ENCODE measurements at places on chromosomes 11 and 22.

GRCh38 chr11:116424615-116425261, 348.0 kb downstream of the BUD13 start:
- no peak for DNase-seq

DNA sequence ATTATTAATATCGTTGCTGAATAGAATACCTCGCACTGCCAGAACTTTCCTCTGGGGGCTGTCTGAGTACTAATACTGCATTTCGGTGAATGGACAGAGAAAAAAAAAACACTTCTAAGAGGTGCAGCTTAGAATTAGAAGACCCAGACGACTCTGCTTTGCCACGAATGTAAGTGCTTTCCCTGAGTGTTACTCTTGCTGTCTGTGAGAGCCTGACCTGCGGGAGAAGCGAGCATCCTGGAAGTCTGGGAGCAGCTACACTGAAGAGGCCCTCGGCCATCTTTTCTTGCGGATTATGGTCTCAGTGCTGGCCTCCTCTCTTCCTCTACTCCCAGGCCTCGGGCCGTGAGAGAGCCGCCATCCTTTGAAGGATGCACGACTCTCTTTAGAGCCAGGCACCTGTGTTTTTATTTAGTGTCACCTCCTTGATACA, 94.9 kb downstream of the SCN3B start:
- no peak for DNase-seq

GRCh38 chr11:116267146-116267545, 505.6 kb downstream of the BUD13 start:
- no peak for DNase-seq

DNA sequence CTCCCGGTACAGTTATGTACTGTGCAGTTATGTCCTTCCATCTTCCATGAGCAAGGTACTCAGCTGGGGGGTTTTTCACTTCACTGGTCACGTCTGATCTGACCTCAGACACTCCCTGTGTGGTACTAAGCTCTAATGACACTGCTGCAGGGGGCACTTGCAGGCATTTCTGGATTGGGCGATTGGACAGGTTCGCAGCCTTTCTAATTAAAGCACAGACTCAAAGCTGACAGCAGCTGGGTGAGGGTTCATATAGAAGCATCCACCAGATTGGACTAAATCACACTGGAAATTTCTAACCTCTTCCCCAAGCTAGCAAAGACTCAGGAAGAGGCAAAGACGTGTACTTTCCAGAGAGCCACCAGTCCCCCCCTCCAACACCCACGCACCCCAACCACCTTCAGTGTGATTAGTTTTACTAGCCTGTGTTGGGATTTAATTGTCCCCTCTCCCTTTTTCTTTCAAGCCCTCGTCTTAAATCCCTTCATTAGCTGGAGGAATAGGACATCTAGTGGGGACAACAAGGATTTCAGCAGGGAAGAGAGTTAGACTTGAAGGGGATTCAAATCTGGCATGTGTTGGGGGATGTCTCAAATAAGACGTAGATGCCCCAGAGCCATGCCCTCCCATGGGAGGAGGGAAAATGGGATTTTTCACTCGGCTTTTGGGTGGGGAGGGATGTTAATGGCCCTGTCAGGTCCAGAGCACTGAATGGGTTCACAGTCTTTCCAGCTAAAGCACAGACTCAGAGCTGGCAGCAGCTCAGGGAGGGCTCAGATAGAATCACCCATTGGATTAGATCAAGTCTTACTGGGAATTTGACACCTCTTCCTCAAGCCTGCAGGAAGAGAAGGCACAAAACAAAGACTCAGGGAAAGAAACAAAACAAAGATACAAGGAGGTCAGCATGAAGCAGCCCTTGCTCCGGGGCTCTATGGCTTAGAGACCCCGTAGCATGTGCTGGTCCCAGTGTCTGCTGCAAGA, 10.9 kb downstream of the INS start:
- no peak for DNase-seq

GRCh38 chr22:50610581-50610980, 10.0 kb downstream of the MAPK8IP2 start:
- no peak for DNase-seq

GRCh38 chr22:38731703-38732161, 24.1 kb downstream of the SUN2 start:
- no peak for DNase-seq

GRCh38 chr11:115054570-115055538, 376.5 kb downstream of the NXPE2 start:
- DNase-seq = no peak

DNA sequence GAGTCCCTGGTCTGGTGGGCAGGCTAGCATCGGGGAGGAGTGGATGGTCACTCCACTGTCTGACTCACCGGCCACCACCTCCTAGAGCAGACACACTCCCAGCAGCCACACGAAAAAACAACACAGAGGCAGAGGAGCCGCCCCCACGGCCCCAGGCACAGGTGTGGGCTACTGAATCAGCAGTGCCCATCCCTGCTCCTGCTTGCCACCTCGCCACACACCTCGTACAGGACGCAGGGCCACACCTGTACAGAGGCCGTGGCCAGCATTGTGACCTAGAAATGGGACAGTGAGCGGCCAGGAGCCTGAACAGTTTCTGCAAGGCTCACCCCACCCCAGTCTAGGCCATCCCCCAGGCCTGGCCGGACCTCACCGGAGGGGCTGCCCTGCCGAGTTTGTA, 14.0 kb downstream of the TRIM29 start:
- no peak for DNase-seq

GRCh38 chr11:128345316-128345715, 242.0 kb downstream of the ETS1 start:
- no peak for DNase-seq

GRCh38 chr11:3160252-3161031, 4.7 kb downstream of the OSBPL5 start:
- DNase-seq = no peak

DNA sequence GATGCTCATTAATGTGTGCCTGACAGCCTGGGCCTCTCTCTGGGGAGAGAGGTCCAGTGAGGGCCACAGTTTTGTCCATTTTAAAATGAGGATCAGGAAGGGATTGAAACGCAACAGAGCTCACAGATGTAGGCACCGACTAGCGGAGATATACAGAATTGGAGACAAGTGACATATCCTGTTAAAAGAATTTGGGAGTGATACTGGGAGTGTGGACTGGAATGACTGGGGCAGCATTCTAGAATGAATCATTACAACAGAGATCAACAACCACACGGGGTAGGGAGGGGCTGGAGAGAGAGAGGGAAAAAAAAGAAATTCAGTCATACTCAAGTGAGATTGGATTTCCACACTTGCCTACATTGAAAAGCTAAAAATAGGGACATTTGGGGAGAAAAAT, 2.5 kb upstream of the NCAM1 start:
- no peak for DNase-seq

DNA sequence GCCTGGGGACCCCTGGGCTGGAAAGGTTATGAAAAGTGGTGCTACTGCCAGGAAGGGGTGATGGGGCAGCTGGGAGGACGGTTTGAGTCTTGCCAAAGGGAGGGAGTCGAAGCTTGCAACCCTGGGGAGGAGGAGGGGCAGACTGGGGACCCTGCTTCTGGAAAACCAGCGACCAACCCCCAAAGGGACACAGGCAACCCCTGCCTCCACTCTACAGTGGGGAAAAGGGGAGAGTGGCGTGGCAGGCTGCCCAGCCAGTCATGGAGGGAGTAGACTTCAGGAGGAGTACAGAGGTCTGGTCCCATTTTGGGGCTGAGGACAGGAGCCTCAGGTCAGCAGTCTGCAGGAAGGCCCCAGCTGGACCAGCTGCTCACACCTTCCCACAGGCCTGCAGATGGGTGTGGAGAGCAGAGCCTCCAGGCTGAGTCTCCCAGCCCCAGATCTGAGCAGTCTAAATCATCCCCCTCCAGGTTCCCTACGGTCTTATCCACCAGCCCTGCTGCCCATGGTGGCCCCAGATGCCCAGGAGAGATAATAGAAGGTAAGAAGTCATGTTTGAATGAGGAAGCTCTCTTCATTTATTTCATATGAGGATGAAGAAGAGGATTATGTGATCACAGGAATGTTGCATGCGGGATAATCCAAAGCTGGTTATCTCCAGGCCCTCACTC, 3.3 kb downstream of the DDT start:
- DNase-seq = no peak

DNA sequence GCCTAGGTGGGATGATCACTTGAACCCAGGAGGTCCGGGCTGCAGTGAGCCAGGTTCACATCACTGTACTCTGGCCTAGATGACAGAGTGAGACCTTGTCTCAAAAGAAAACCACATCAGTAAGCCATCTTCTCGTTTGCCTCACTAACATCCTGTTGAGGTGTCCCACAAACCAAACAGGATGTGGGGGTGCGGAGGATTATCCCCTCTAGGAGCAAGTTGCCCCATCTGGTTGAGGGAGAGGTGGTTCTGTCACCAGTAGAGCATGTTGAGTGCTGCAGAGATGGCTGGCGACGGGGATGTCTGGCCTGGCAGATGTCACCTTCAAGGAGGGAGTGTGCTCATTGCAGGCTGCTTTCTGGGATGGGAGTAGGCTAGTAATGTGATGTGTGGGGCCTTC, 72.4 kb downstream of the ZNRF3 start:
- peak; percentile 51 for DNase-seq

DNA sequence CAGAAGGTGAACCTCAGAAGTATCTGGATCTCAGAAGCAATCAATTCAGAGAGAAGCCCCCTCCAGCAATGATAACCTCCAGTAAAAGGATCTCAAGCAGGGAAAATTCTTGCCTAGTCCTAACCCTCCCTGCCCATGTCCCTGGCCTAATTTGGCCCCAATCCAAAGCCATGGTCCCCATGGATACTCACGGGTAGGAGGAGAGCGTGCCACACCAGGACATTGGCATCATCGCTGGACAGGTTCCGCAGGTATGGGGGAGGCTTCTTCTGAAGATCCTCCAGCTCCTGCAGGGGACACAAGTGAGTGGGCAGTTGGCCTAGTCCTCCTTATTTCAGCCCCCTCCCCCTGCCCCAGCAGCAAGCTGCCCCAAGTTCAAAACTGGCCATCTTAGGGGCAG, 7.3 kb downstream of the UBE2L6 start:
- no peak for DNase-seq

DNA sequence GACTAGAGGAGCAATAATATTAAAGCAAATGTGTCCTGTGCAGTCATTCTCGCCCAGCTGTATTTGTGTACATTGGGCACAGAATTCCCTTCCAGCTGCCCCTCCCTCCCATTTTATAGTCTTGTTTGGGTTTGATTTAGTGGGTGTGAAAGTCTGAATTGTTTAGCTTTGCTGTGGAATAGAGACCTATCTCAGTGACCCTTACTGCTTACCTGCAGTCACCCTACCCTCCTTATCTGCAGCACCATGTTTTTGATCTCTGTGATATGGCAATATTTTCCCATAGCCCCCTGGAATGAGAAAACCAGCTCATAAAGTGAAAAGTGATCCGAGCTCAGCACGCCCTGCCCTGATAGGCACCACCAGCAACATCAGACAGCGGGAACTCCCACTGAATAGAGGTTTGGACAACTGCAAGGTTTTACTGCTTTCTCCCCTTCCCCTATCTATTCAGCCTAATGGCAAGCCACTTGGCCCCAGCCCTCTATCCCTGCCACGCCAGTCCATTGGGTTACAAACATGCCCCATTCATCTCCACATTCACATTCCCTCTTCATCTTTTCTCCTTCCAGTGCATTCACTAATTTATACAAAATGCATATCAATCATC, 199.0 kb downstream of the ETS1 start:
- no peak for DNase-seq

- DNase-seq = no peak
Observed at GRCh38 chr11:129249351-129249750, 57.2 kb upstream of the ARHGAP32 start.

- DNase-seq = no peak
Observed at GRCh38 chr22:37206841-37207821, 5.1 kb downstream of the SSTR3 start.

- DNase-seq = no peak
Observed at GRCh38 chr11:120342678-120343077, 6.5 kb downstream of the ARHGEF12 start.

- DNase-seq = no peak
Observed at GRCh38 chr11:59800390-59801025, 10.1 kb downstream of the MRPL16 start.

- DNase-seq = no peak
Observed at GRCh38 chr11:22192289-22192641, 620 bp upstream of the ANO5 start.

DNA sequence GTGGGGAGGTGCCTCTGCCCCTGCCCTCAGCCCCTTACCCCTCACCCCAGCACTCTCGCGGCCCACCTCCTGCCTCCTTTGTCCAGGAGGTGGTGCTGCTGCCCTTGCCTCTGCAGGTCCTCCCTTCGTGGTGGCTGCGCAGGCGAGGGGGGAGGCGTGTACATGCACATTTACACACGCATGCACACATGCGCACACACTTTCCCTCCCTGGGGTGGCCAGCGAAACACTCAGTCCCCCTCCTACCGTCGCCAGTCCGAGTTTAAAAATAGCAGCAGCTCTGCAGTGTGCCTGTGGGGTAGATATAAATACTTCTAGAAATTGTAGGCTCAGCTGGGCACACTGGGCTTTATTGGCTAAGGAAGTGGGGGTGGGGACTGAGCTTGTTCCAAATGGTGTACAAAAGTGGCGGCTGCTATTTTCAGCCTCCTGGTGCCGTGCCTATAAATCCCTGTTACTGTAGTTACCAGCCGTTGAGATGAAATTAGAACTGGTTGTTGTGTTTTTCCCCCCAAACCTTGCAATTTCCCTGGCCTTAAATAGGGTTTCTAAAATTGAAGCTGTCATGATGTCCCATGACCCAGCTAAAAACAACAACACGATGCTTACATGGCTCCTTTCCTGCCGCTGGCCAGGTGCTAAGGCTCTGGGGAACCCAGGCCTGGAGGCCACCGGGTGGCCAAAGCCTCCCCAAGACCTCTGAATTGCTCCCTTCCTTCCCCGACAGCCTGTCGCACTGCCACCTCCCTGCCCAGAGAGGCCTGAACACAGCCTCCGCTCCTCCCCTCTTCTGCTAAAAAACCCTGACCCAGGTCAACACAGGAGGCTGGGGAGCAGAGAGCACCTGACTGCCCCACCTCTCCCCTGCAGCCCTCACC, 12.4 kb downstream of the PICK1 start:
- no peak for DNase-seq

DNA sequence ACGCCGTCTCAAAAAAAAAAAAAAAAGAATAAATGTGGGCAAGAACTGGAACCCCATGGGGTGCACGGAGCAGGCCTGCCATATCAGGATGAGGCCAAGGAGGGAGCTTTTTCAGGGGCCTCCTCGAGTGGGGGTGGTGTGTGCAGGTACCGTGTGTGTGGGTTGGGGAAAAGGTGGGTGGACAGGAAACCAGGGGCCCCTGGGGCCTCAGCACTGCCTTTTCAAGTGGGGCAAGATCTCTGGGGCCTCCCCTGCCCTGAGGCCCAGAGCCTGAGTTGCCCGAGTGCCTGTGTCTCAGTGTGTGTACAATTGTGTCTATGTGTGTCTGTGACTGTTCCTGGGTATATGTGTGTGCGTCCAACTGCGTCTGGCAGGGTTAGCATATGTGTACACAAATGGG, 23.8 kb downstream of the TEF start:
- DNase-seq = no peak

Measured in activated CD8-positive, alpha-beta memory T cell treated with anti-CD3 and anti-CD28 coated beads for 1 hour (primary cell).